ENCODE measurements at places on chromosomes 7 and 10. TPM values are rescaled to one million over a fixed set of nuclear protein-coding genes. Genes with fewer than 3 reads are reported as not detected.

GRCh38 chr7:55066524-55066923 lies 47.7 kb downstream of the EGFR start:
- no peak for DNase-seq

DNA sequence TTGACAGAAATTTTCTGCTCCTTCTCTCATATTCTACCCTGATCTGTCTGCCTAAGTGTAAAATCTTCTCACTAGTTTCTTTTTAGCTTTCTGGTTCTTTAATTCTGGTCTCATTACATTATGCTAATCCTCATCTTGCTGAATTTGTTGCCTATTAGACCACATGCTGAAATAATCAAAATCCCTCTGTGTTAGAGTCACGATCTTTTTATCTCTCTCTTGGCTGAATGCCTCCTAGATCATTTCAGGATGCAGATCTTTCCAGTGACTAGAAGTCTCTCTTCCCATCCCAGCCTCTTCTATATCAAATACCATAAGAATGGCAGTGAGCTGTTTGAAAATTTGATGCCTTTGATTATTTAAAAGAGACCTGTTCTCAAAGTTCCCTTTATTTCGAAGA lies 661.9 kb downstream of the SORCS1 start:
- DNase-seq = no peak

DNA sequence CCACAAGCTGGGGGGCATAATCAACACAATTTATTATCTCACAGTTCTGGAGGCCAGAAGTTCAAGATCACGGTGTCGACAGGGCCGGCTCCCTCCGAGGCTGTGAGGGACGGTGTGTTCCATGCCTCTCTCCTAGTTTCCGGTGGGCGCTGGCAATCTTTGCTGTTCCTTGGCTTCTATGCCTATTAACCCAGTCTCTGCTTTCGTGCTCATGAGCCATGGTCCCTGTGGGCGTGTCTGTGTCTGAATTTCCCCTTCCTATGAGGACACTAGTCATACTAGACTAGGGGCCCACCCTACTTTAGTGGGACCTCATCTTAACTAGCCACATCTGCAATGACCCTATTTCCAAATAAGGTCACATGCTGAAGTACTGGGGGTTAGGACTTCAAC lies 29.4 kb downstream of the HIPK2 start:
- DNase-seq = no peak

DNA sequence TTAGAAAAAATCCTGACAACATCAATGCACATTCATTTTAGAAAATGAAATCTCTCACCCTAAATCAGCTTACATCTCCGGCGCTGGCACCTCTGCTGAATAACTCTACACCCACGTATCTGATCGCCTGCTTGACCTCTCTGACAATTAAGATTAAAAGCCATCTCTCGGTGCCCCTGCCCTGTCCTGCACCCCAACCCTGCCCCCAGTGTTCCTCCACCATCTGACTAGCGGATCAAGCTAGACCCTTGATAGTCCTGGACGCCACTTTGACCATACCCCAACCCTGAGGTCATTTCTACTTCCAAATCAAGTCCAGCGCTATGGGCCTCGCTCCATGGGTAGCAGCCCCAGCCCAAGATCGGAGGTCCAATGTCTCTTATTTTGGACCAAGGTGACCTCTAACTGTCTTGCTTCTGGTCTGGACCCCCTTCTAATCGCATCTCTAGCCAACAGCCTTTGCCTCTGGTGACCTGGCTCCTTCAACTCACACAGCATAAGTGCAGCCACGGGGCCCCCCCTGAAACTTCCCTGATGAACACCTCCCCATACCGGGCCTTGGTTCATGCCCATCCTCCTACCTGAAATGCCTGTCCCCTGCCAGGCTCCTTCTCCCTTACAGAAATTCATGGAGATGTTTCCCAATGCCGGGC lies 28.5 kb downstream of the BTBD16 start:
- DNase-seq = no peak

DNA sequence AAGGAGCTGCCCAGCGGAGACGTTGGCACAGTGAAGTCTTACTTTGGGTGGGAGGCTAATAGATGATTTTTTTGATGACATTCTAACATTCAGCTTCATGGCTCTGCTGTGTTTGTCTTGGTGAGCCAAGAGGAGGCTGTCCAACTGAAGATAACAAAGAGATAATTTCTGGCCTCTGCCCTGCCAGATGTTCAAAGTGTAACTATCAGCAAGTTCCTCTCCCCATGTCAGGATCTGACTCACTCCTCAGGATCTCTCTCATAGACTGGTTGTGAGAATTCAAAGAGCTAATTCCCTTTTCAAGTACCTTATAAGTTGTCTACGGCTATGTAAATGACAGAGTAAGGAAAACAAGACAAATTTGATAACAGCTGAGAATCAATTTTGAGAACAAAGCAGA lies 1340.9 kb downstream of the XPNPEP1 start:
- DNase-seq = no peak

DNA sequence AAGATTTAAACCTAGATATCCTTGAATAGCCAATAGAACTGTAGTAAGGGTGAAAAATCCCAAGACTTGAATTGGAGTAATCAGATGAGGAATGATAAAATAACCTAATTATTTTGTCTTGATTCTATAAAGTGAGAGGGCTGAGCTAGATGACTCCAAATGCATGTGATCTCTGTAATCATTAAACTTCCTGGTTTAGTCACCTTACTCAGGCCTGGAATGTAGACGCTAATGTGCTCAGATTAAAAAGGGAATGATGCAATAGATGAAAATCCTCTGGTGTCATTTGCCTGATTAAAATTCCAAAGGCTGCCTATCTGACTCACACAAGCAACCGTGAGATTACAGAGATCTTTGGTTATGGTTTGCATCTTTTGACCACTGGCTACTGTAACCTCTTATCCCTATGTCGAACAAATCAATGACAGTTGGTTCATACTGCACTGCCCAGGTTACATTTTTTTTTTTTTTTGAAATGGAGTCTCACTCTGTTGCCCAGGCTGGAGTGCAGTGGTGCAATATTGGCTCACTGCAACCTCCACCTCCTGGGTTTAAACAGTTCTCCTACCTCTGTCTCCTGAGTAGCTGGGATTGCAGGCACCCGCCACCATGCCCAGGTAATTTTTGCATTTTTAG lies 2.9 kb upstream of the HKDC1 start:
- DNase-seq = no peak

- no peak for DNase-seq
Observed at GRCh38 chr10:110462166-110463095, 35.3 kb upstream of the DUSP5 start.

DNA sequence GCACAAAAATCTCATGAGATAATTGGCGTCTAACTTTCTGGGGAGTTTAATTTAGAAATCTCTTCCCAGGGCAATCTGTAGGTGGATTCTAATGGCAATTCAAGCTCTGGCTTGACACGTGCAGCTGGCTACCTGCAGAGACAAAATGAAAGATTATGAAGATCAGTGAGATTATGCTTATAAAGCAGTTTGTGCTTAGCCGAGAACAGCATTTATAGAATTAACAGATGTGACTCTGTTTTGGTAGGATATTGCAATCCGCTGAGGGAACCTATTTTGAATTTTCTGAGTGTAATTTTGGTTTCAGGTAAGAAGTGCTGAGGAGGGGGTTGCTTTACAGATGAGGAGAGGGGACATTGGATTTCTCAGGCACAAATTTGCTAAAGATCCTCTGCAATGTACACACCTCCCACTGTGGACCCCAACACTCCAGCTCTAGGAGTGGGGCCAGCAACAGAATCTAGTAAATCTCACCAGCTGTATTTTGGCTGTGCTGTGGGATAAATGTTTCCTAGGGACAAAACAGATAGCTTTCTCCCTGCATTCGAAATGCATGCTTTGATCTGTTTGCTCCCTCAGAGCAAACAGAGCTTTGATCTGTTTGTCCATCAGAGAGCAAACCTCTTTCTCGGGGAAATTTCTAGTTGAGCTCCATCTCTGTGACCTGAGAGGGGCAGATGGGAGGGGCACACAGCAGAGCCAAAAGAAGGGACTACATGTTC lies 7.4 kb downstream of the GJD4 start:
- no peak for DNase-seq

- DNase-seq = no peak
Observed at GRCh38 chr7:156560075-156560474, 80.5 kb upstream of the RNF32 start.

DNA sequence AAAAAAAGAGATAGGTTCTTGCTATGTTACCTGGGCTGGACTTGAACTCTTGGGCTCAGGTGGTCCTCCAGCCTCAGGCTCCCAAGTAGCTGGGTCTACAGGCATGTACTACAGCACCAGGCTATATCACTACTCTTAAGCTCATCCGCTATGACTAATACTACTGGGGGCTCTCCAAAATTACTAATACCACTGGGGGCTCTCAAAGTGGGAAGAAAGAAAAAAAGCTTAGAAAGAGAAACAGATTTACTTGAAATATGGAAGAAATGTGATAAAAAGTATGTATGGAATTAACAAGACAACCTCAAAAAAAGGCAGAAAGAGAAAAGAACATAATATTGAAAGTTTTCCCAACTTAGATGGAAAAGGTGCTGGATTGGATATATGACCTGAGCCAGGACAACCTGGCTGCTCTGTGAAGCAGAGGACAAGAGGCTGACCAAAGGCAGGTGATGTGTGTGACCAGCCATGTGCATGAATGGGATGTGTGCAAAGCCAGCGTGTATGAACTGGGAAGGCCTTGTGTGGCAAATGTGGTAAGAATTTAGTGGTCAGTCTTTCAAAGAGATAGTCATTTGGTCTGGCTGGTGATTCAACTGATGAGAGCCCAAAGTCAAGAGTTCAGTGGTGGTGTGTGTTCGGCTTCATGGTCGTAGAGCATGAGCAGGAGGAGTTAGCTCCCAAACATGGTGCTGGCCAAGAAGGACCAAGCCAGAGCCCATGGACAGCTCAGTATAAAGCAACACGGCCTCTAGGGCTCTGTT lies 232.4 kb upstream of the KLF14 start:
- DNase-seq = no peak

GRCh38 chr7:50863053-50863452 lies 80.4 kb upstream of the GRB10 start:
- no peak for DNase-seq

DNA sequence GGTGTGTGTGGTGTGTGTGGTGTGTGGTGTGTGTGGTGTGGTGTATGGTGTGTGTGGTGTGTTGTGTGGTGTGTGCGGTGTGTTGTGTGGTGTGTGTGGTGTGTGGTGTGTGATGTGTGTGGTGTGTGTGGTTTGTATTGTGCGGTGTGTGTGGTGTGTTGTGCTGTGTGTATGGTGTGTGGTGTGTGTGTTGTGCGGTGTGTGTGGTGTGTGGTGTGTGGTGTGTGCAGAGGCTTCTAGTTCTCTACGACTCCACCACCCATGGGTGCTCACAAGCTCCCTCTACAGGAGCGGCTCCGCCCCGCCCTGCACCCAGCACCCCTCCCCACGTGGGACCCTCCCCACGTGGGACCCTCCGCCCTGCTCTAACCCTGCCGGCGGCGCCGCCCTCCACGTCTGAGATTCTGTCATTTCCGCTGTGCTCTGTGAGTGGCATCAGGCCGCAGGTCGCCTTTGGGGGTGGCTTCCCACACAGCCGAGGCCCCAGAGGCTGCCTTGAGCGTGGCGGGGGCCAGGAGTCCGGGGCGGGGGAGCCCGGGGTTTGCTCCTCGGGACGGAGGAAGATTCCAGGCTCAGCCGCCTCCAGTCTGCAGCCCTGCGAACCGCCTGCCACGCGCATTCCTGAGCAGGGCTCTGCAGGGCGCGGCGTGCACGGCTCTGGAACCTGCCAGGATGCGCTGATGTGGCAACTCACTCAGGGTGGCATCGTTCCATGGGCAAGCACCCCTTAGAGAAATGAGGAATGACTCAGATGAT lies 37.0 kb upstream of the DNAJB6 start:
- no peak for DNase-seq

DNA sequence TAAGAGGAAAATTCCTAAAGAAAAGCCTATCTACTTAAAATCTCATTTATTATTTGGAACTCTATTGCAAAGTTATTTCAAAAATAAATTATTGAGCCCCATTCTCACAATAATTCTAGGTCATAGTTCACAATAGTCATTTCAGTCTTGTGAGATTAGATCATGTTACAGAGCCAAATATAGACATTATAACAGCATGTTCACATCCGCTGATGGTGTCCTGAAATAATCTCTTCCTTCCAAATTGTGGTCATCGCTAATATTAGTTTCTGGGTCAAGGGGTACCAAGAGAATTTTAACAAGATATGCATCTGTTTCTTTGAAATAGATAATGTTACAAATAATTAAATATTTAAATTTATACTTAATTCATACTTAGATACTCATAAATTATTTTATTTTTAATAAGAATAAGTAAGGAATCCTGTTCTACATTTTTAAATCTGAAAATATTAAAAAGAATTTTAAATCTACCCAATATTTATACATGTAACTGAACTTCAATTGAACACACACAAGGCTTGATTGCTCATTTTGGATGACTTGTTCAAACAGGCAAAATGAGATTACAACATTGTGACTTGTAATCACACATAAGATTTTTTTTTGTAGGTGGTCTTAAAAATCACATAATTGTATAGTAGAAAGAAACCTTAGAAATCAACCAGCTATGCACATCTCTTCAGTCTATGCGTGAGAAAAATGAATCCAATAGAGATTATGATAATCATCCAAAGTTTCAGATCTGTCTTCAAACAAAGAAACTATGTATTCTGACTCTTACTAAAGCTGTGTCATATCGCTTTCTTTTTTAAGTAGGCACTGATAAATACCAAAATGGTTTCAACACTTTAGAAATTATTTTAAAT lies 13.1 kb downstream of the GNAT3 start:
- no peak for DNase-seq

GRCh38 chr10:31771331-31771831 lies 157.2 kb downstream of the ARHGAP12 start:
- DNase-seq = no peak

DNA sequence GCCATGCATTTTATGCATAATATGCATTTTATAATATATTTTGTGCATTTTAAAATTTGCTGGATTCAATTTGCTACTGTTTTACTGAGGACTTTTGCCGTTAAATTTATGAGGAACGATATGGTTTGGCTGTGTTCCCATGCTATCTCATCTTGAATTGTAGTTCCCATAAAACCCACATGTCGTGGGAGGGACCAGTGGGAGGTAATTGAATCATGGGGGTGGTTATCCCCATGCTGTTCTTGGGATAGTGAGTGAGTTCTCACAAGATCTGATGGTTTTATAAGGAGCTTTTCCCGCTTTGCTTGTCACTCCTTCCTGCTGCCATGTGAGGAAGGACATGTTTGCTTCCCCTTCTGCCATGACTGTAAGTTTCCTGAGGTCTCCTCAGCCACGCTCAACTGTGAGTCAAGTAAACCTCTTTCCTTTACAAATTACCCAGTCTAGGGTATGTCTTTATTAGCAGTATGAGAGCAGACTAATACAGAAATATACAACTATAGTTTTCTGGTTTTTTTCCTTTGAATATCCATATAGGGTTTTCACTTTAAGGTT lies 201.4 kb upstream of the SH2B2 start:
- DNase-seq = peak; percentile 8

HPS6 gene
- 29.9 TPM for total RNA-seq

TMEM236 gene
- total RNA-seq = 0.13 TPM

ELN gene
- total RNA-seq = 28.2 TPM

VIPR2 gene
- not detected for total RNA-seq

PPP1R3A gene
- not detected for total RNA-seq

IDI2 gene
- total RNA-seq = not detected

TAS2R41 gene
- total RNA-seq = not detected

WDR86 gene
- total RNA-seq = 0.81 TPM

POLR2J gene
- 29.0 TPM for total RNA-seq

OR2A5 gene
- not detected for total RNA-seq
